ENCODE measurements at places on chromosomes 3 and 15. TPM values are rescaled to one million over a fixed set of nuclear protein-coding genes. Genes with fewer than 3 reads are reported as not detected.

The ACSBG1 gene
- 1.5 TPM for total RNA-seq

The DOCK3 gene
- total RNA-seq: 0.75 TPM

The EFCC1 gene
- total RNA-seq: 2.2 TPM

The GOLGA8O gene
- not detected for total RNA-seq

The NR1I2 gene
- total RNA-seq: 220 TPM

The GHRL gene
- 0.55 TPM for total RNA-seq

The SNX33 gene
- total RNA-seq: 26.5 TPM

The CLDN11 gene
- total RNA-seq: 9.7 TPM

The GOLGA6L7 gene
- not detected for total RNA-seq

The AGBL1 gene
- total RNA-seq: not detected

The DLL4 gene
- 14.2 TPM for total RNA-seq

The RLBP1 gene
- not detected for total RNA-seq

The ADAMTS17 gene
- 17.6 TPM for total RNA-seq

The LARP6 gene
- 4.9 TPM for total RNA-seq

The FANCD2OS gene
- not detected for total RNA-seq

The DUOXA2 gene
- total RNA-seq: not detected

The TRPM1 gene
- not detected for total RNA-seq

The GPR27 gene
- not detected for total RNA-seq

The TLR9 gene
- not detected for total RNA-seq

The ITGA11 gene
- total RNA-seq: 1.8 TPM

The ARL13B gene
- total RNA-seq: 4.3 TPM

The ILDR1 gene
- 19.2 TPM for total RNA-seq

Data from transverse colon (tissue), 4 donors.